Fibroblast of skin of left biceps (primary cell): ENCODE measurements at places on chromosomes 1 and 21.

- no peak for DNase-seq
These were observed 21.0 kb downstream of the SLC37A1 start for GRCh38 chr21:42534421-42535378.

GRCh38 chr1:50488356-50488755, 65.1 kb upstream of the DMRTA2 start:
- no peak for DNase-seq

- no peak for DNase-seq
These were observed 23.7 kb upstream of the KCNE2 start for GRCh38 chr21:34340061-34340460.

DNA sequence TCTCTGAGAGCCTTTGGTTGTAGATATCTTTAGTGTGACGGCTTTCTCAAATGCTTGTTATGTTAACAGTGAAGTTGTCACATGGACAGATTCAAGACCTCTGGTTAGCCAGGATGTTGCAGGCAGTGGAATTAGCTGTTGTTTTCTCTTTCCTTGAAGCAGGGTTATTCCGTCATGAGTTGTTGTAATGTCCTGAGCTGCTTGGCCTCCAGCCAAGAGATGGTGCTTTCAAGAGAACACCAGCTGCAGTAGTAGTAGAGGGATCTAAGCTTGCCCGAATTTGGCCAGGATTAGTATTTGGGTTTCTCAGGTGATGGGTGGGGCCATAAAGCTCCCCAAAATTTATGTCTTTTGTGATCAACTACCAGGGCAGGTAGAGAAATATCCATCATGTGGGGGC, 13.4 kb downstream of the KCNE1 start:
- no peak for DNase-seq

- DNase-seq = no peak
These were observed 31.4 kb upstream of the GBP6 start for GRCh38 chr1:89332461-89332860.

DNA sequence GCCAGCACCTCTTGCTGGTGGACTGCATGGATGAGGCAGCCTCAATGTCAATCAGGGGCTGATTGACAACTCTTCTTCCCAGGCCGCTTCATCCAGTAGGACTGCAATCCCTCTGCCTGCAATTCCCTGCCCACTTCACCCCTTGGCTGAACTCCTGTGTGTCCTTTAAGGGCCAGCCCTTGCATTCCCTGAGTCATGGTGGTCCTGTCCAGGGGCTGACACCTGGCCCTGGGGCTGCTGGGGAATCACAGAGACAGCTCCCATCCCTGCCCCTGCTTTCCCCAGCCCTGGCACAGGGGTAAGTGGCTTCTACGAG, 4.6 kb upstream of the EPS8L3 start:
- no peak for DNase-seq

DNA sequence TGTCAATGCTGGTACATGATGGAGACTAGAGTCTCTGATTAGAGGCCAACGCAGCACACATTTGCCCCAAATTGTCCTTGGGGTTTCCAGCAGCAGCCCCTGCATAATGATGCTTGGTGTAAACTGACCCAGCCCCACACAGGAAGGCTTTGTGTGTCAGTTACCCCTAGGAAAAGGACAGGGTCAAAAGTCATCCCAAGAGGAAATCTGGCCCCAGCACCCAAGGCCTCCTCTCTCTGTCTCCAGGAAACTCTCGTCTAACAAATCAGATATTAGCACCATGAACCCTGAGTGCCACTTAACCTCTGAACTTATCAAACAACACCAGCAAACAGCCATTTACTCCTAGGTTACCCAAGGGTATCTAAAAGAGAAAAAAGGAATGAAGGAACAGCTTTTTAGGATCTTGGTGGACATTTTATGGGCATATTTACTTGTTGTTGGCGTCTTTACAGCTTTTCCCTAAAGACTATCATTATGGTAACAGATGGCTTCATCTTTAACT, 84.5 kb downstream of the PSMG1 start:
- no peak for DNase-seq

GRCh38 chr1:229999004-229999670, 67.9 kb upstream of the GALNT2 start:
- no peak for DNase-seq

- DNase-seq = no peak
These were observed 22.8 kb downstream of the CYYR1 start for GRCh38 chr21:26550326-26550725.

GRCh38 chr1:59731591-59731990, 83.2 kb upstream of the HOOK1 start:
- DNase-seq = no peak

DNA sequence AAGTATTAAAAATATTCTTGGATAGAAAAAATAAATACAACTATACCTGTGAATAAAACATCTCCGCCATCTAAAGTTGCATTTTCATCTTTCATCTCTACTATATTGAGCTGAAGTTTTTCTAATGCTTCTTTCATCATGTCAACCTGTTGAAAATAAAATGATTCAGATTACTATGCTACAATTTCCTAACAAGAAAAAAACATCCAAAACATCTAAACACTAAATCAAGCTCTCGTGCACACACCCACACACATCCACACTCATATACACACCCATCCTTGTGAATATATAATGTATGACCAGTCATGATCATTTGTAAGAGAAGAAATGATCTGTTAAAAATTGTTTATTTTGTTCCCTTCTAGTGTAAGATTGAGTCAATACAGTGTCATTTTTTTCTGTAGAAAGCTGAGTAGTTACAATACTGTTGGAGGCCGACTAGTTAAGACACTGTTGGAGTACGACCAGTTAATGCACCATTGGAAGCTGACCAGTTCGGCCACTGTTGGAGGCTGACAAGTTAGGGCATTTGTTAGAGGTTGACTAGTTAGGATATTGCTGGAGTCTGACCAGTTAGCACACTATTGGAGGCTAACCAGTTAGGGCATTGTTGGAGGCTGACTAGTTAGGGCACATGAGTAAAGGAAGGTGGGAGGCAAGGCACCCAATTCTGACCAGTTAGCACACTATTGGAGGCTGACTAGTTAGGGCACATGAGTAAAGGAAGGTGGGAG, 82.4 kb upstream of the BCL10 start:
- DNase-seq = no peak

DNA sequence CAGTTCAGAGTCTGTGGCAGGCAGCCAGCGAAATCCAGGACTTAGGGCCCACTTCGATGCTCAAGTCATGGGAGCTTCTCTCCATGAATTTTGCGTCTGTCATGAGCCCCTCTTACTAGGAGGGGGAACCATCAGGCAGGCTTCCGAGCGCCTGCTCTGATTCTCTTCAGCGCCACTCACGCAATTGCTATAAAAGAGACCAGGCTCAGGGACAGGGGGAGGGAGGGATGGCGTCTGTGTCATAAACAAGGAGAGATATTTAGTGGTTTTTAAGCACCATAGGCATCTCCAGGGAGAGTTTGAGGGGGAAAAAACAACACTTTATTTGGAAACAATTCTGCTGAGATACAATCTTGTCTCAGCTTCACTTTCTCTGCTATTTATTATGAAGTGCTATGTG, 60.6 kb downstream of the NAV1 start:
- DNase-seq = no peak

GRCh38 chr1:228871314-228872061, 136.2 kb downstream of the RHOU start:
- DNase-seq = no peak

- no peak for DNase-seq
These were observed 5.5 kb upstream of the LCE5A start for GRCh38 chr1:152505083-152505482.

DNA sequence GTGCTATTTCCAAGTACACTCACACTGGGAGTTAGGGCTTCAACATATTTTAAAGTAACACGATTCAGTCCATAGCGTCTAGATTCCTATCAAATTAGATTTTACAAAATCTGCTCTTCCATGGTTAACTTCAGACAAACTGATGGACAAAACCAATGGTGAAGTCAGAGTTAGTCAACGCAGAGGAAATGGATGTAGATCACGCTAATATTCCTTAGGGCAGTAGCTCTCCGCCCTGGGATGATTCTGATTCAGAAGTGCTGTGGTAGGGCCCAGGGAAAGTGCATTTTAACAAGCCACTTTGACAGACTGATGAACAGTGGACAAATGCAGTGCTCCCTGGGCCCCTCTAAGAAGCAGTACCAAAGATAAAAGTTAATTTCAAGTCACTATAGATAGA, 83.2 kb downstream of the HIVEP3 start:
- DNase-seq = no peak

DNA sequence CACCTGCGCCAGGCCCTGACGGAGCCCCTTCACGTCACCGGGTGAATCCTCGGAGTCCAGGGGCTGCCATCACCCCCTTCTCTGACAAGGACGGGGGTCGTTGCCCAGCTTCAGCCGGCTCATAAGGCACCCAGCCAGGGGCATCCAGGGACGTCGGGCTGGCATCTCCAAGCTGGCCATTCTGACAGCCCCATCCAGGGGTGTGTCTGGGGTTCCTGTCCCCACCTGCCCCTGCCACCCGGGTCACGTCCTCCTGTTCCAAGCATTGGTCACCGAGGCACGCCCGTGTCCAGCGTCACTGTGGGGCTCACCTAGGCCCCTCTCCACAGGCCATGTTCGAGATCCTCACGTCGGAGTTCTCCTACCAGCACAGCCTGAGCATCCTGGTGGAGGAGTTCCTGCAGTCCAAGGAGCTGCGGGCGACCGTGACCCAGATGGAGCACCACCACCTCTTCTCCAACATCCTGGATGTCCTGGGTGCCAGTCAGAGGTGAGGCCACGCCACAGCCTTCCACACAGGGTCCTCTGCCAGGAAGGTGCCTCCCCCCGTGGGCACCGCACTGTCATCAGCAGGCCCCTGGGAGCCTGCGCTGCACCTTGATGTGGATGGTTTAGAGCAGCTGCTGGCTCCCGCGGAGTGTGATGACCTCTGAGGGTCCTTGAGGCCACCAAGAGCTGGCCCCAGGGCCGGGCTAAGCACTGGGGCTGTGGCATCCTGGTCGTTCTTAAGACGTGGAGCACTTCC, 14.8 kb downstream of the ARHGEF16 start:
- DNase-seq = no peak

DNA sequence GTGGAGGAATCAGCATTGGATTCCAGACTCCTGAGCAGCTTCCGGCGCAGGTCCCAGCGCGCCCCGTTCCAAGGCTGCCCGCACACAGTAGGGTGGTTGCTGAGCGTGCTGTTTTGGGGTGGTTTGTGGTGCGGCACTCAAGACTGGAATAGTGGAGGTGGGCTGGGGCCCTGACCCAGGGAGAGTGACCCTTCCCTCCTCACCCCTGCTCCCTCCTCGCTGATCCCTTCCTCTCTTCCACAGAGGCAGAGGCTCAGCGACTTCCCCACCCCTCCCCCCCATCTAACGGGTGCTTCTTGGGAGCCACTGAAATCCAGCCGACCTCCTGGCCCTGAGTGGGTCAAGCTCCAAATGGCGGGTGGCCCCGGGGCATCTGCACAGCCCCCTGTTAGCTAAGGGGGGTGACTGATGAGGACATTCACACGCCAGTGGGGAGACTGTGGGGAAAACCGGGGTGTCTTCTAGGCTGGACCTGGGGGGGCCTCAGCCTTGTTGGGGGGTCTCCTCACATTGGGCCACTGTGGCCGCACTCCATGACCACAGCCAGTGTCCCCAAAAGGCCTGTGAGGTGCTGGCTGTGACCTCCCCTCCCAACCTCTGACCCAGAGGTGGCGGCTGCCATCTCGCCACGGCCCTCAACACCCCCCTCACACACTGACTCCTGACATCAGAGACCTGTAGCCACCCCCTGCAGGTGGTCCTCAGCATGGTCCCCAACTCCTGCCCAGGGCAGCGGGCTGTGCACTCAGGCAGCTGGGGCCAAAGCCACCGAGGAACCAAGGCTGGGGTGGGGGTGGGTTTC, 3.9 kb upstream of the HES4 start:
- DNase-seq = no peak

- no peak for DNase-seq
These were observed 478.0 kb downstream of the CAMTA1 start for GRCh38 chr1:7263021-7263960.

GRCh38 chr1:95368178-95368577, 134.2 kb downstream of the RWDD3 start:
- DNase-seq = no peak

- no peak for DNase-seq
These were observed 70.0 kb downstream of the NTPCR start for GRCh38 chr1:233020426-233020825.

DNA sequence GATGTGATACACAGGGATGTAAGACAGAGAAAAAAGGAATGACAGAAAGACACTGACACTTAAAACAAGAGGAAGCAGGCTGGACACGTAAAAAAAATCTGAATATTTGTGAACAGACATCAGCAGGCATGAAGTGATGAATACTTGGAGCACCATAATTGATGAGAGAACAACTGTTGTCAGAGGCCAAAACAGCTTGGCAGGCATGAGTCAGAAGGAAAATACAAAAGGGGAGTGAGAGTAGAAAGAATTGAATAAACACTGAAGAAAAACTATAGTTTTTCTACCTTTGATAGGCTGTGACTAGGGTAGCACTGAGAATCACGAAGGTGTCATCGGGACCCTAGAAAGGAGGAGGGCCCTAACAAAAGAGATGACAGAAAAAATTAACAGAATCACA, 21.6 kb upstream of the GUCA2A start:
- peak; percentile 50 for DNase-seq

- no peak for DNase-seq
These were observed 94.9 kb upstream of the ETV3 start for GRCh38 chr1:157233131-157233530.

GRCh38 chr1:179314928-179315327, 21.3 kb downstream of the SOAT1 start:
- DNase-seq = no peak

- no peak for DNase-seq
These were observed 55.6 kb upstream of the ABCD3 start for GRCh38 chr1:94362466-94363058.
